PC-3 (cell line): ENCODE measurements at places on chromosomes 3 and 15. TPM values are rescaled to one million over a fixed set of nuclear protein-coding genes. Genes with fewer than 3 reads are reported as not detected.
A peak's percentile ranks its signal among the peaks of the same experiment; 100 is the strongest.

Gene WDR72
- total RNA-seq, result 4.7 and 5.9 TPM in 2 replicates

DNA sequence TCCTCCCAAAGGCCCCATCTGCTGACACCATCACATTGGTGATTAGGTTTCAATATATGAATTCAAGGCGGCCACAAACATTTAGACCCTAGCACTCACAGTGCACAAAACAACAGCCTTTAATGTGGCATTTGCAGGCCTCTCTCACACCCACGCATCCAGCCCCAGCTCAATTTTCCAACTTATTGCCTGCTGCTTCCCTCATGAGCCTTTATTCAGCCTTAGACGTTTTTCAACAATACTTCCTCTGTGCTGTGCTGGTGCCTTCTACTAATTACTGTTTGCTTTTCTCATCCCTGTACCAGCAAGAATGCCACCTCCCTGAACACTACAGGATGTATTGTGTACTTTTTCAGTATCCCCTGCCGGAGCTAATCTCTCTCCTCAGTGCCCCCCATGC, 334.6 kb downstream of the GABRB3 start:
- H3K27ac ChIP-seq, result no peak overlapping the region
- H3K4me1 ChIP-seq, result no peaks in the 10 kb centered on the region
- H3K4me3 ChIP-seq, result no peak overlapping the region
- no peaks in the 10 kb centered on the region for H3K36me3 ChIP-seq
- H3K27me3 ChIP-seq, result 0 out of 2 replicates have a peak, but pooled peaks cover 4% of the 10 kb centered on the region

DNA sequence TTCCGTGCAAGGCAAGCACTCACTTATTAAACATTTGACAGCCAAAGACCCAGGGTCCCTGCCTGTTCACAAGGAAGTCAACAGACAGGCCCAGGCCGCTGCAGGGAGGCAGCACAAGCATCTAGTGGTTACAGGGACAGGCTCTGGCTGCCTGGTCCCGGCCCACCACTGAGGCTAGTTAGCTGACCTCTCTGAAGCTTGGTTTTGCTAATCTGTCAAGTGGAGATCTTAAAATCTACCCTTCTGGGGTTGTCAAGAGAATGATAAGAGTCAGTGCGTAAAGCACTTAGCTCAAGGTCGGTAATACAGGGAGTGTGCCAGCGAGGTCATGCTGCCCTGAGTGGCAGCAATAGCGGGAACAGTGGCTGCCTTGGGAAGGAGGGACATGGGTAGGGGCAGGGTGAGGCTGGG, 6.0 kb downstream of the GNB5 start:
- no peaks in the 10 kb centered on the region for H3K4me1 ChIP-seq
- no peak overlapping the region for H3K4me3 ChIP-seq
- no peaks in the 10 kb centered on the region for H3K36me3 ChIP-seq
- no peak overlapping the region for H3K27ac ChIP-seq
- H3K27me3 ChIP-seq, result no peaks in the 10 kb centered on the region
- DNase-seq, result no peak

GRCh38 chr3:134477938-134478337, 7.8 kb downstream of the ANAPC13 start:
- peaks cover 10% of the 10 kb centered on the region for H3K4me1 ChIP-seq
- H3K36me3 ChIP-seq, result peaks cover 12% of the 10 kb centered on the region
- no peak overlapping the region for H3K4me3 ChIP-seq
- DNase-seq, result no peak

Gene ARHGAP31
- 7.5 and 7.8 TPM in 2 replicates for total RNA-seq

Gene FEM1B
- total RNA-seq, result 19.4 and 22.1 TPM in 2 replicates

Gene TGM5
- total RNA-seq, result not detected in 2 replicates

DNA sequence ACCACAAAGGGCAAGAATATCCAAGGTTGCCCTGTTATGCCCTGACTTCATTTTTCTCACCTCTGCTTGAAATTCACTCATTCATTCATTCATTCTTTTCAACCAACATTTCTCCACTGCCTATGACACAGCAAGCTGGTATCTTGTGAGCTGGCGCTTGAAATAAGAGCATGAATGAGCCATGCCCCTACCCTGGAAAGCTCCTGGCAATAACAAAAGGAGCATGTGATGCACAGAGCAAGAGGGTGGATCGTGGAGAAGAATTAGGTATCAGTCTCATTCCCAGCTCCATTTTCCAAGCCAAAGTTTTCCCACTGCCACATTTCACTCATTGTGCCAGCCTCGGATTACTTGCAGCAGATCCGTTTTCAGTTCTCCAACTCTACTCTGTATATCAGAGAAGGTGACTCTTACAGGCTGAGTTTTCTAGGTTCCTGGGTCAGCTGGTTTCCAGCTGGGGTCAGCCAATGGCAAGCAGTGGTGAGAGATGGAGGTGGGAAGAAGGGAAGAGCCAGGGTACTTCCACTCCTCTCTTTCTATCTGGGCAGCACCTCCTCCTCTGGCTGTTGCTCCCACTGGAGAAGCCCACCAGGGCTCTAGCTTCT, 144.8 kb downstream of the SUCLG2 start:
- H3K36me3 ChIP-seq, result no peaks in the 10 kb centered on the region
- peaks cover 4% of the 10 kb centered on the region; the same call in 1 of the 2 replicates for H3K4me1 ChIP-seq
- DNase-seq, result no peak
- H3K27me3 ChIP-seq, result no peaks in the 10 kb centered on the region
- H3K27ac ChIP-seq, result no peak overlapping the region

DNA sequence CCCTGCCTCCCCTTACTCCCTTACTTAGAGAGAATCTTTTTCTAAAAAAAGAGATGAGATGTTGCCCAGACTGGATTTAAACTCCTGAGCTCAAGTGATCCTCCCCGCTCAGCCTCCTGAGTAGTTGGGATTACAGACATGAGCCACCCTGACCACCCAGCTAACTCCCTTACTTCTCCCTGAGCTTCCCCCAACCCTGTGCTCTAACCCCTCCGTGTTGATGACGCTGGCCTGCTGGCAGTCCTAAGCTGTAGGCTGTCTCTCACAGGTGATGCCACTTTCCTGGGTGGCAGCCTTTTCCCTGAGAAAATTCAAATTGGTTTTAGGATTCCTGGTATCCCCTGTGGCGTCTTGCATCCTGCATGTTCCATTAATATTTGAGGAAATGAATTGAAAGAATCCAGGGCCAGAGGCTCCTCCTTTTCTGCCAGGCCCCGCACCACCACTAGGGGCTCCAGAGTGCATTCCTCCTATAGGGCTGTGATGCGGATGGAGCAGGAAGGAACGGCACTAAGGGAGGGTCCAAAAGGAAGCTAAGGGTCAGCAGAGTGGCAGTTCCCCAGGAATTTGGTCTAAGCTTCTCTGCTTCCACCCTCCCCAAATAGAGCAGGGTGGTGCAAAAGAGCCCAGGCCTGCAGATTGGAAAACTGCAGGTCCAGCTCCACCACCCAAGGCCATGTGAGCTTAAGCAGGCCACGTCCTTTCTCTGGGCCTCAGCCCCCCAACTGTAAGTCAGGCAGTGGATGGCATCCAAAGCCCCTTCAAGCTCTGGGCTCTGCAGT, 101.1 kb downstream of the DAPK2 start:
- 0 out of 2 replicates have a peak overlapping the region, but pooled peaks have one; percentile 42 for H3K27ac ChIP-seq
- peak; percentile 65 for DNase-seq
- H3K27me3 ChIP-seq, result no peaks in the 10 kb centered on the region
- peaks cover 12% of the 10 kb centered on the region for H3K4me1 ChIP-seq
- H3K4me3 ChIP-seq, result no peak overlapping the region

GRCh38 chr3:165742351-165742750, 94.9 kb downstream of the BCHE start:
- no peak for DNase-seq
- no peaks in the 10 kb centered on the region for H3K36me3 ChIP-seq
- H3K27ac ChIP-seq, result no peak overlapping the region
- no peak overlapping the region for H3K4me3 ChIP-seq
- no peaks in the 10 kb centered on the region; the same call in 1 of the 2 replicates for H3K4me1 ChIP-seq

Gene IGSF10
- 0.12 and 0.66 TPM in 2 replicates for total RNA-seq

Gene ALAS1
- 63.5 and 69.5 TPM in 2 replicates for total RNA-seq

Gene TTC21A
- total RNA-seq, result 1.2 TPM in 2 replicates

DNA sequence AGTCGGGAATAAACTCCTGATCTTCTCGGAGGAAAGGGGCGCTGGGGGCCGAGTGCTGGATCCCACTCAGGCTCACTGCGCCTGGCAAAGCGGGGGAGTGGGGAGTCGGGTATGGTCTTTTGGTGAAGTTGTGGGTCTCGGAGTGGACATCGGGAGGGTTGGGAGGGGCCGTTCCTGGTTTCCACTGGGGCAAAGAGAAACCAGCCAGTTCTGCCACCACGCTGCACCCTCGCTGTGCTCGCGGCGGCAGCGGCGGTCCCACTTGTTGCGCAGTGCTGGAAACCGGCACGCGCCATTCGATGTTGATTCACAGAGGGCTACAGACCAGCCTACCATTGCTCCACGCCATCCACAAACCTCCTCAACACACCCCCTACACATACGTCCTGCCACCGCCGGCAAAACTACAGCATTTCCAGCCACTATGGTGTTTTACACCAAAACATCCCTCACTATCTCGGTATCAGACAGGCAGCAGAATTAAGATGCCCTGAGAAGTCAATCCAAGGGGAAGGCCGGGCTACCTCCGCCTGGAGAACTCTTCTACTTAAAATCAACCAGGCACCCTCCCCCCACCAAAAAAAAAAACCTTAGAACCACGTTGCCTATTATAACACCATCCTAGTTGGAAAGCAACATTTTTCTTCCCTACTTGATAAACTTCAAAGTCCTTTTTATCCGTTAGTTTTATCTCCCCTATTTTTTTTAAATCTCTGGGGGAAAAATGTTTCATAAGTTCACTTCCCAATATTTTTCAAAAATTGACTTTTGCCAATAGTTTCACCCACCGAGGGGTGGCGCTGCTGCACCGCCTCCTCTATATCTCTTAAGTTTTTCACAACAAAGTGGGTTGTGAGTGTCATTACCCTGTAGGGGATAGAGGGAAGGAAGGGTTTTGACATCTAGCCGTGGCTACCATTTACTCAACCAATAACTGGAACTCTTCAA, 3.6 kb downstream of the BCL6 start:
- H3K36me3 ChIP-seq, result no peaks in the 10 kb centered on the region
- peak; percentile 88 for DNase-seq
- peaks cover 26% of the 10 kb centered on the region for H3K4me1 ChIP-seq
- H3K27ac ChIP-seq, result peak overlapping the region; percentile 31

DNA sequence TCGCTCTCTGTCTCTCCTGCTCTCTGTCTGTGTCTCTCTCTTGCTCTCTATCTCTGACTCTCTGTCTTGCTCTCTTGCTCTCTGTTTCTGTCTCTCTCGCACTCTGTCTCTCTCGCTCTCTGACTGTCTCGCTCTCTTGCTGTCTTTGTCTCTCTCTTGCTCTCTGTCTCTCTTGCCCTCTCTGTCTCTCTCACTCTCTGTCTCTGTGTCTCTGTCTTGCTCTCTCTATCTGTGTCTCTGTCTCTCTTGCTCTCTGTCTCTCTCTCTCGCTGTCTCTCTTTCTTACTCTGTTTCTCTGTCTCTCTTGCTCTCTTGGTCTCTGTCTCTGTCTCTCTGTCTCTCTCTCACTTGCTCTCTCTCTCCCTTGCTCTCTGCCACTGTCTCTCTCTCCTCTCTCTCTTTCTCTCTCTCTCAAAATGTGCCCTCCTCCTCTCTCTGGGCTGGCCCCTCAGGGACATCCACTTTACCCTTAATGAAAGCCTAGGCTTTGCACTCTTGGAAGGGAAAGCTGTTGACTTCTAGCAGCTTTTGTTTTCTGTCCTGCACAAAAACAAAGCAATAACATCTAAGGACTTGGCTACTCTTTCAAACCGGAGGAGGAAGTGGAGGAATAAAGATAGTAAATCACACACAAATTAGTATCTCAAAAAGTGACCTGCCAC, 73.9 kb upstream of the NR2E3 start:
- no peak overlapping the region for H3K27ac ChIP-seq
- H3K27me3 ChIP-seq, result no peaks in the 10 kb centered on the region
- H3K36me3 ChIP-seq, result no peaks in the 10 kb centered on the region
- no peaks in the 10 kb centered on the region for H3K4me1 ChIP-seq

DNA sequence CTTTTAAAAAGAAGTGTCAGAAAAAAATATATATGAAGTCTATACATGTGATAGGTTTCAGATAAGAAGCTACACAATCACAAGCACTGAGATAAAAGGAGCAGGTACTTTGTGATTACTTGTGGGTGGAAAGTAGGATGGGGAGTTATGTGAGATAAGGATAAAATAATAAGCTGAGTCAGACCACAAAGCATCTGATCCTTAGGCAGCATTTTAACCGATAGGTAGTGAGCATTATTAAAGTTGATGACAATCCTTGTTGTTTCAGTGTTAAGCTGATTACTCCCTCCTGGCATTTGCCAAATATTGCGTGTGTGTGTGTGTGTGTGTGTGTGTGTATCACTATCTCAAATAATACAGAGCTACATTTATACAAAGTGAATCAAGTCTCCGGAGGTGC, 483.1 kb downstream of the NAALADL2 start:
- no peak overlapping the region for H3K27ac ChIP-seq
- peaks cover 31% of the 10 kb centered on the region for H3K4me1 ChIP-seq
- DNase-seq, result peak; percentile 36
- H3K27me3 ChIP-seq, result no peaks in the 10 kb centered on the region

GRCh38 chr3:136728918-136729317, 23.3 kb downstream of the STAG1 start:
- no peak overlapping the region for H3K4me3 ChIP-seq
- H3K36me3 ChIP-seq, result no peaks in the 10 kb centered on the region
- H3K4me1 ChIP-seq, result no peaks in the 10 kb centered on the region
- H3K27ac ChIP-seq, result no peak overlapping the region
- no peak for DNase-seq
- no peaks in the 10 kb centered on the region for H3K27me3 ChIP-seq

DNA sequence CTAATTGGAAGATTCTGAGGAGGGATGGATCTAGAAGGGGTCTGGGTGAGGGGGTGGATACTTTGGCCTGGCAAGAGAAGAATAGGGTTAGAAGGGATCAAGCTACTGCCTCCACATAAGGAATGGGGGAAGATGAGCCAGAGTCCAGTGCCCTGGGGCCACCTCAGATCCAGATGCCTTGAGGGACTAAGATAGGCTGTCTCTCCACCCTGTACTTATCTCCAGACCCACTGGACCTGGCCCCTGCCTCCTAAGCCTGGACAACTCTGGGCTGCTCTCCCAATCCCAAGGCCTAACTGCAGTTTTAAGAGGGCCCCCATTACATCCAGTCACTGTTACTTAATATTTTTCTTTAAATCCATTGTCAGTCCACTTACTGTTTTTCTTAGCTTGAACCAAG, 2.0 kb downstream of the DVL3 start:
- no peak for DNase-seq
- no peaks in the 10 kb centered on the region for H3K27me3 ChIP-seq
- H3K27ac ChIP-seq, result no peak overlapping the region
- peak overlapping the region; percentile 90 for H3K4me3 ChIP-seq
- peaks cover 22% of the 10 kb centered on the region for H3K4me1 ChIP-seq

GRCh38 chr15:65033659-65034269, 4.3 kb upstream of the MTFMT start:
- H3K4me1 ChIP-seq, result peaks cover 5% of the 10 kb centered on the region; the same call in 1 of the 2 replicates
- H3K27me3 ChIP-seq, result no peaks in the 10 kb centered on the region
- DNase-seq, result peak; percentile 40
- H3K27ac ChIP-seq, result no peak overlapping the region

DNA sequence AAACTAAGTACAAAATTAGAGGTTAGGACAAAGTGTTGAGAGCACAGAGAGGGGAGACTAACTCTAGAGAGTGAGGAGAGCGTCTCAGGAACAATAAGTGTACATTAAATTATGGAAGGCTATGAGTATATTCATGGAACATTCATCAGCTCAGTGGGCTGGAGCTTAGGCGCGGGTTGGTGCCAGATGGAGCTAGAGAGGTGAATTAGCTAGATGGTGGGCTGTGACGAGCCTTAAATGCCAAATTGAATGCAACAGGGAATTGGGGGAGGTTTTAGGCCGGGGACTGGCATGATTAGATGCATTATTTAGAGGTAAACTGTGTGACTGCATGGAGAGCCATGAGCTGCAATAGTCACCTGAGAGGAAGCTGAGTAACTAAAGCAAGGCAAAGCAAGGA, 97.1 kb downstream of the TMEM108 start:
- no peak overlapping the region for H3K4me3 ChIP-seq
- no peaks in the 10 kb centered on the region for H3K4me1 ChIP-seq

Gene KLF15
- total RNA-seq, result 0.12 TPM in 1 of 2 replicates, not detected in the other
